ENCODE measurements at places on chromosomes 2 and 18.

- no peak for DNase-seq
Observed at GRCh38 chr18:7096838-7097237, 20.8 kb downstream of the LAMA1 start.

- DNase-seq = no peak
Observed at GRCh38 chr2:108367014-108367413, 10.7 kb upstream of the SULT1C4 start.

- no peak for DNase-seq
Observed at GRCh38 chr2:172908275-172908674, 167.4 kb upstream of the MAP3K20 start.

DNA sequence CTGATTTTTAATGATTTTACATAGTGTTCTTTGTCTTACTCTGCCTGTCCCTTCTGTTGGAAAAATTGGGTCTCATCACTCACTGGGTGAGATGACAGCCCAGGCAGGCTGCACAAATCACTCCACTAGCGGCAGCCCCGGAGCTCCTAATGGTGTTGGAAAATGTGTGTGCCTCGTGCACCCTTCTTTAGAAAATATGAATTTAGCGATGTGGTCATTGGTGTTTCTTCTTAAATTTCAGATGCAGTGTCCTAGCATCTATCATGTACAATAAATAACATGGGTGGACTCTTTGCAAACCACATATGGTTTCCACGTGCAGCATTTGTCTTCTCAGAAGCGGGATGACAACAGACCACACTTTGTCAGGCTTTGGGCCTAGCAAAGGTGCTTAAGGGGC lies 194.2 kb downstream of the ACKR3 start:
- no peak for DNase-seq

- no peak for DNase-seq
Observed at GRCh38 chr2:164091673-164092072, 355.9 kb upstream of the FIGN start.

- no peak for DNase-seq
Observed at GRCh38 chr2:46198164-46198883, 98.9 kb upstream of the EPAS1 start.
